Right ventricle myocardium superior (tissue), 1 donor: ENCODE measurements at places on chromosomes 2 and 18. TPM values are rescaled to one million over a fixed set of nuclear protein-coding genes. Genes with fewer than 3 reads are reported as not detected.
A peak's percentile ranks its signal among the peaks of the same experiment; 100 is the strongest.

DNA sequence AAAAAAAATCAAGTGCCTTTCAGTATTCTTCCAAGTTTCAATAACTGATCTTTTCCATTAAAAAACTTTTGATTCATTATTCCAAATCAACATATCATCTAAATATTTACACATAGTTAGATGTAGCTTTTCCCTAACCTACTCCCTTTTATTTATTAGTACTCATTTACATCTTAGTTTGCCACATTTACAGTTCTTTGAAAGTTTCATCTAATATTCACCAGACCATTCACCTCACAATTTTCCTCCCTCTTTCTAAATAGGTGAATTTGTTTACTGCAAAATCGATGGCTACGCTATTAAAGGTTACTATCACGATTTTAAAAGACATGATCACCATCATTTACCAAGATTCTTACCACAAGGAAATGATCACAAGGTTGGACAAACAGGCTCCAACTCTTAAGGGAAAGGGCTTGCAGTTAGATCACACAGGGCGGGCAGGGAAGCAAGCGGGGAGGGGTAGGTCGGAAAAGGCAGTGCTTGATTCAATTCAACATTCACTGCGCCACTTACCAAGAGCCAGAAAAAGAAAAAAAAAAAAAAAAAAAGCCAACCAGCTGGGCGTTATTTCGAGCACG is 654 bp upstream of the MARCHF7 start:
- DNase-seq = no peak

DNA sequence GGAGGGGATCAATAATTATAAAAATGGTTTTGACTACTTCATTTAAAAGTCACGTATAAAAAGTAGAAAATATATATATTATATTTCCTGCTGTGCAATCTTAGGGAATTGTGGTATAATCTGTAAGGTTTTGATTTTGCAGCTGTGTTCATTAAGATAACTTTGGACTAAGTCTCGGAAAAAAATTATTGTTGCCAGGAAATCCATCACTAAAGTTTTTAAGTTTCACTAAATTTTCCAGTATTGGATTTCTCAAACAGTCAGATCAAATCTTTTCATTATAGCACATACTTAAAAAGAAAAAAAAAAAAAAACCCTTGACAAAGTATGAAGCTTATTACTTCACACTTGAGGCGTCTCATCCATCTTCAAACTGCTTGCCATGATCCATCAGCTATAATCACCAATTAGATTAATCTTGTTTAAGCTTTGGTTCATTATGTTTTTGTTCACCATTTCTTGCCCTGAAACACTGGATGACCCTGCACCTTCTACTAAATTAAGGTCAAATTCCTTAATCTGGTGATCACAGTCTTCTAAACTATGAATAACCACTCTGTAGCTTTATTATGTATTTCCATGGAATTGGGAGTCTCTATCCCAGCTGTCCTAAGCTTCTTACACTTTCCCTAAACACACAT is 326.6 kb upstream of the COL3A1 start:
- DNase-seq = no peak

GRCh38 chr18:9828506-9829396 is 57.0 kb upstream of the TXNDC2 start:
- no peak for DNase-seq

DNA sequence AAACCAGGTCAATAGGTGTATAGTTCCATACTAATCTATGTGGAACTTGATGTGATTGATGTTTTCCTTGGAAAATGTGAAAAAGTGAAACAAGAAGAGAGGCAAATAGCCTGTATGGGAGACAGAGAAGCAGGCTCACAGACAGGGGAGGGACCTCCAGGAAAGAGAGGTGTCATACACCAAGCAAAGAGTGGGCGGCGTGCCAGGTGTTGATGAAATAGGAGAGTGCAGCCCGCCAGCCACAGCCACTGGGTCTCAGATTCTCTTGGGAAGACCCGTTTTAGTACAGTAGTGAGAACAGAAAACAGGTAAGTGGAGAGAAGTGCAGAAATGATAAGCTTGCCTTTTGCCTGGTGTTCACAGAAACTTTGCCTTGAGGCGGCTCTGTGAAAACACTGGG is 301.9 kb downstream of the ZNF407 start:
- peak; percentile 66 for DNase-seq

DNA sequence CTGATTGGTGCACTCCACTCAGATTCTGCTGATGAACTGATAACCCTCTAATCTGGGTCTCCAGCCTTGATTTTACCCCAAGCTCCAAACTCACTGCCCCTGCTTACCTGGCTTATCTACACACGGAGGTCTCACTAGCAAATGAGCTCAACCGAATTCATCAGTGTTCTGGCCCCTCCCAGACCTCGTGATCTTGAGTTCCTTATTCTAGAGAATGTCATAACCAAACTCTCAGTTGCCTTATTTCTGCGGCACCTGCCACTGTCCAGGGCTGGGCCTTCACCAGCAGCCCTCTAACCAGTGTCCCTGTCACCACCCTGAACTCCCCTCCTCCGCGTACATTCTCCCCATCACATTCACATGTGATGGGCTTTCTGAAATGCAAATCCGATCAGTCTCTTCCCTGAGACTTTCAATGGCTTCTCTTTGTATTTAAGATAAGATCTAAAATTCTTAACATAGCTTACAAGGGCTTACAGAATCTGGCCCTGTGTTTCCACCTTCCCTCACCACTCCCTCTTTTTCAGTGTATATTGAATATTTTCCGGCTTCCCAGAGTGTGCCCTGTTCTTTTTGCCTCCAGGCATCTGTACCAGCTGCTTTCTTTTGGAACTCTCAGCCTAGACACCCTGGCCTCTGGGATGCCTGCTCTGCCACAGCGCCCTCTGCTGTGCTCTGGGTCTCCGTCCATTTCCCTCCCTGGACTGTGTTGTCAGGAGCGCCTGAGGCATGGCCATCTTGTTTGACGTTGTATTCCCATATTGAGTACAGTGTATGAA is 31.1 kb downstream of the NAB1 start:
- peak; percentile 62 for DNase-seq

GRCh38 chr2:118050974-118051373 is 37.1 kb upstream of the CCDC93 start:
- no peak for DNase-seq

DNA sequence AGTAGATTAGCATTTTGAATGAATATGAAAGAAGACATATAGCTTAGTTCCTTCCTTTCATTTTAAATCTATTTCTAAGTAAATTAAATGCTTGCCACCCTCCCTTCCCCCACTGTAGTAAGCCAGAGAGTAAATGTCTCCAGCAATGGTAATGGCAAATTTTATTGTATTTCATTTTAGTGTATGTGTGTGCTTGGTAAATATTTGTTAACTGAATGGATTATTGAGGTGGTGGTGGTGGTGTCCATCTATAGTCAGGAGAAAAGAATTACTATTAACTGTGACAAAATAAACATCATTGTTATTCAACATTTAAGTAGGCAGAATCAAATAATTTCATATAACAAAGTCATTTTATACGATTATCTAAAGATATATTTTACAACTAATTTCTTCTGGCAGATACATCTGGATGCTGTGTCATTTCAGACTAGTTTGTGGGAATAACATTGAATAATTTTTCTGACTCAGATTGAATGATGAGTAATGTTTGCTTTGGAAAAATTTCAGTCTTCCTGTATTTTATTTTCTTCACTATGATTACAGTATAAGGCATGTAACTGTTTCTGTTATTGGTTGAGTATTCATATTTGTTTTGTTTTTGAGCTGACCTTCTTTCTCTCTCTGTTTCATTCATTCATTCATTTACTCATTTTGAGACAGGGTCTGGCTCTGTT is 18.3 kb downstream of the ASXL3 start:
- DNase-seq = no peak

DNA sequence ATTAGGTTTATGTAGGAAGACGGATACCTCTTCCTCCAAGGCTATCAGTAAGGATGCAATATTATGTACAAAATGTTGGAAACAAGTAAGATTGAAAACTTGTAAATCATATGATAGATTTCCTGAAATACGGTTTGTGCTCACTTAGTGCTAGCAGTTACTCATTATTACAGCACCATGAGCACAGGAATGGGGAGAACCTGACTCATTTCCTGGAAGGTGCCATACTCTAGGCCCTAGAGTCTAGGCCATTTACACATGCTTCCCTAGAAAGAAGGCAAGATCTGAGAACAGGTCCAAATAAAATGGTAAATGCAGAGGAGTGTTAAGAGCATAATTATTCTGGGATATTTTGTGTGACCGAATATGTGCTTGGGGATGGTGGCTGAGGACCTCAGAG is 467.7 kb upstream of the CELF4 start:
- DNase-seq = no peak

DNA sequence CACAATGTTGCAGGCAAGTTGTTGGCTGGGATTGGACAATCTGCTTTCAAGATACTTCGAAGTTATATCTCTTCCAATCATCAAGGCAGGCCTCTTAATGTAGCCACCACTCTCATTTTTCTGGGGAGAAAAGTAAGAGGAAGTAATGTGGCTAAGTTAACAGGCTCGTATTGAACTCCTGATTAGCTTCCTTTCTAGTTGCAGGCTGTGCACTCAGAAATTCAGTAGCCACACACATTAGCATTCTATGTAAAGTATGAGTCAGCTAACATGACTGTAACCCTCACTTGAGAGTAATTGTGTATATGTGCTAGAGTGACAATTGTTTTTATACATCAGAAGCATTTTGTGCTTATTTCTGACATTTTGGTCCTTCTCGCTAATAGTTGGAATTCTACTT is 3.3 kb downstream of the TWSG1 start:
- DNase-seq = no peak

Gene CPO
- not detected for total RNA-seq
